ENCODE measurements at places on chromosomes 3 and 15.
A peak's percentile ranks its signal among the peaks of the same experiment; 100 is the strongest.

DNA sequence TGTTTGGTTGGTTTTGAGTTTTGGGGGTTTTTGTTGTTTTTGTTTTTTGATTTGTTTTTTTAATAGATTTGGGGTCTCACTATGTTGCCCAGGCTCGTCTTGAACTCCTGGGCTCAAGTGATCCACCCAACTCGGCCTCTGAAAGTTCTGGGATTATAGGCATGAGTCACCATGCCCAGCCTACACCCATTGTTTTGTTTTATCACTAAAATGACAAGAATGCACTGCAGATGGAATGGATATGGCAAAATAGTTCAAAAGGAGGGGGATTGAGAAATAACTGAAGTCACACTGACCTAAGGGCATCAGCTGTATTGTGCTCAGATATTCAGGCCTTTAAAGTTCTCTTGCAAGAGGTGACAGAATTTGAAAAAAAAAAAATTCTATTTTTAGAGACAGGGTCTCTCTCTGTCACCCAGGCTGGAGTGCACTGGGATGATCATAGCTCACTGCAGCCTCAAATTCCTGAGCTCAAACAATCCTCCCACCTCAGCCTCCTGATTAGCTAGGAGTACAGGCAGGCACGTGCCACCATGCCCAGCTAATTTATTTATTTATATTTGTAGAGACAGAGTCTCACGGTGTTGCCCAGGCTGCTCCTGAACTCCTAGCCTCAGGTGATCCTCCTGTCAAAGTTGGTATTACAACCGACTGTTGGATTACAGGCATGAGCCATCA lies 4.4 kb upstream of the RASA2 start:
- DNase-seq: no peak

DNA sequence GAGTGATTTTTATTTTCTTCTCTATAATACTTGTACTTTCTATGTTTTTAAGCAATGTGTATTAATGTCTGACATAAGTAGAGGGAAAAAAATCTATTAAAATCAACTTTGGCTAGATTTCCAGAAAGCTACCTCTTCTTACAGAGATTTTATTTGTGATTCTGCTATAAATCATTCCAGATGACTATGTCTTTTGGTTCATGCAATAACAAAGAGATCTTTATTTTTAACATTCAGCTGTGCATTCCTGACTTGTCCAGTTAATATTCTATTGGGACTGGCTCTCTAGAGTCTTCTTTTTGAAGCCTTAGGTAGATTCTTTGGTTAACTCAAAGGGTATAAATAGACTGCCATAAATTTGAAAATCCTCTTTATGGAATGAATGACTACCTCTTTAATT lies 74.3 kb upstream of the ARPP21 start:
- no peak for DNase-seq

DNA sequence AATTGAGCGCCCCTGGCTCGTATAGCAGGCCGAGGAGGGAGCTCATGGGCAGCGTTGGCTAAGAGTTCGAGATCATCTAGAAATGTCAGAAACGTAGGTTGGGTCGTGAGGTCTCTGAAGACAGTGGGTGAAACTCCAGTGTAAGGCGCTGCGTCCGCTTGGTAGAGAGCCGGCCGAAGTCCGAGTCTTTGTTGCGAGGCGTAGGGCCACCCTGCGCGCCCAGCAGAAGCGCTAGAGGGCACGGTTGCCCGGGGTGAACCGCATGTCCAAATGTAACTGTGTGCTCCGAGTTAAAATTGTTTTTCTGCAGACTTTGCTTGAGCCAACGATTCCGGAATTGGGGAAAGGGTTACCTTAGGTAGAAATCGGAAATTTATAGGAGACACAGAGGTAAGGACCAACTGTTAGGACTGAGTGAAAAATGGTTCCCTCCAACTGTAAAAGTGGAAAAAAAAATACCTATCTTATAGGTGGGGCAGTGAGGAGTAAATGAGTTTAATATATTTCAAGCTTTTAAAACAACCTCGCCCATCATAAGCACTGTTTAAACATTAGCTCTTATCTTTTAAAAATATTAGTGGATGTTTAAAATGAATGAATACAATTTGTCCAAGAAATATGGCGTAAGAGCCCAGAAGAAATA lies 993 bp upstream of the SIAH2 start:
- peak; percentile 70 for DNase-seq

DNA sequence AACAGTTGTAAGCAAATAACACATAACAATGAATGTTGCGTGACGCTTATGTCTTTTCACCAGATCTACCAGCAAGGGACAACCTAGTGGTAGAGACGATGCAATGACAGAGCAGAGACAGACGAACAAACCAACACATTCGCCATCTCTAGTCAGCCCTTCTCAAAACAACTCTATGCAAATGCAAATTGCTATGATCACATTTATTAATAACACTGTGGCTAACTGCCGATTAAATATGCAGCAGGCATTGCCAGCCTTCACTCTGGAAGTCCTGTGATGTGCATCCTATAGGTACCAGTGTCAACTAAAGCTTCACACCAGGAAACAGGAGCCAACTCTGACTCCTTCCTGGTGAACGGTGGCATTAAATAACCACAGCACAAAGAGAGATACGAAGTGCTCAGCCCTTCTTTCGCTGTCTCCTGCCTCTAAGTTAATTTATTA lies 94.2 kb downstream of the FOXP1 start:
- no peak for DNase-seq

DNA sequence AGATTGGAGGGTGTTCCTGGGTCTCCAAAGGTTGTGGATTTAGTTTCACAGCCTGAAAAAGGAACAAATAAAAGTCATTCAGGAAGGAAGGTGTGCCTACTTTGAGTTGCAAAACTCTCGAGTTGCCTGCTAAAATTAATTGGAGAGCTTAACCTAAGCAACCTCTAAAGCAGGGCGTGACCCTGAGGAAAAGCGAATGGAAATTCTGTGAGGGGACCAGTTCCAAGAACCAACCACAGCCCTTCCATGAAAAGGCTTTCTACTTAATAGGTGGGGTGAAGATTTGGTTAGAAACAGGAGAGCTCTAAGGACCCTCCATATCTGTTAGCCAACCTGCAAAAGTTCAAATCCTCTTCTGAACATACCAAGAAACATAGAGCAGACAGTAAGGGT lies 1.5 kb downstream of the CD80 start:
- no peak for DNase-seq

DNA sequence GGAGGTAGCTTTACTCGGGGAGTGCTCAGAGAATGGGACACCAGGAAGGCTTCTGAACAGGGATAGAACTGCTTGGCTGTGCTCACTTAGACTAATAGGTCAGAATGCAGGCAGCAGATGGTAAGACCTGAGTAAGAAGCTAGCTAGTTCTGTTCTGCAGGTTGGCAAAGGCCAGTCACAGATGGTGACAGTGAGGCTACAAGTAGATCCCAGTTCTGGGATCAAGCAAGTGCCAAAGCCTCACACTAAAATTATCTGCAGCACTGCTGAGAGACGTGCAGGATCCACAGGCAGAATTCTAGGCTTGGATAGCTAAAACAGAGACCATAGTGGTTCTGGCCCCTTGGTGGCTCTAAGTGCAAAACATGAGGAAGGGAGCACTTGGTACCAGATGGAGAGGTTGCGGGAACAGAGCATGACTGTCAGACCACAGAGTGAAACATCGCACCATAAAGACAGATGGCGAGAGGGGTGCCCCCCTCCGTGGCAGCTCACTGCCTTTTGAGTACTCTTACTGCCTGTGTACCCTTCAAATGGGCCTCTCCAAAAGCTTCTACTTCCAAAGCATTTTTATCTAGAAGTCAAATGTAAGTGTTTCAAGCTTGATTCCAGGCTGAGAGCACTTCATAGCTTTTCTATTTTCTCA lies 3.6 kb upstream of the GLCE start:
- no peak for DNase-seq

DNA sequence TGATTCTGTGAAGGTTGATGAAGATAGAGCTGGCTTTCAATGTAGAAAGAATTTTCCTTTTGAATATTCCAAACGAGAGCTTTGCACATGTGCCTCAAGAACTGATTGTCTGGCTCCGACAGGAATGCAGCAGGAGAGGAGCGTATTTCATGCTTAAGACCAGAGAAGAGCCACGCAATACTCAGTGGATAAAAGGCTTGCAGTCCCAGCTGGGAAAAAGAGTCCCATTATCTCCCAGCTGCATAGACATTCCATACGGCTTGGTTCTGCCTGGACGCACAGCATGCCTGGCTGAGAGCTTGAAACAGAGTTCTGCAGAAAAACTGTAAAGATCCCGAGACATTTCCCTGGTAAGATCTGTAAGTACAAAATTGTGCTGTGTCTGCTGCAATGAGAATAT lies at the start of gene CNTN6:
Gene CNTN6, plus strand, starts transcription at position 254 of the 400 bp plus-strand sequence. CDS start 54,985 bp downstream, outside the sequence.
- DNase-seq: no peak

GRCh38 chr3:46853441-46854415 lies 9.5 kb downstream of the MYL3 start:
- DNase-seq: no peak

DNA sequence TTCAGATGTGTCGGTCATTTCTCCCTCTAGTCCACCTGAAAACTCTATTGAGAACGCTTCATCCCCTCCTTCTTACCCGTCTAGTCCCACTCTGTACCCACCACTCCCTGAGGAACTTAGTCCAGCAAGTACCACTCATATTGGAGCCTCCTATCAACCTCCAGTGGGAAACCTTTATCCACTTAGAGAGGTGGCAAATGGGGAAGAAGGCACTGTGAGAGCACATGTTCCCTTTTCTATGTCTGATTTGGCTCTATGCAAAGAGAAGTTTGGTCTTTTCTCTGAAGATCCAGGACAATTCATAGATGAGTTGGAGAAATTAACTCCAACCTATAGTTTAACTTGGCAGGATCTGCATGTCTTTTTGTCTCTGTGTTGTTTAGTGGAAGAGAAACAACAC lies 17.0 kb upstream of the RPN1 start:
- DNase-seq: no peak

DNA sequence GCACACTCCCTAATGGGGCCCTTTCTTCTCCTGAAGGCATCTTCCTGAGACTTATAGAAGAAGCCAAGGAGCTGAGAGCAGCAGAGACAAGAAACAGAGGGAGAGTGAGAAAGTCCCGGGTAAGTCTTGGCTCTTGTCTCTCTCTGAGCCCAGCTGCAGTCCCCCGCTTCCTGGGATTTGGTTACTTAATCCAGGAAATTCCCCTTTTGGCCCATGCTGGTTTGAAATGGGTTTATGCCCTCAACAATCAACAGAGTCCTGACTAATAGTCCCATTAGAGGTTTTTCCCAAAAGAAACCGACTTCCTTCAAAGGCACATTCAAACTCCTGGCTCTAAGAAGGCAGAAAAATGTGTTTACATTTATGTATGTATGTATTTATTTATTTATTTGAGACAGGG lies 22.0 kb downstream of the TMEM158 start:
- no peak for DNase-seq

- DNase-seq: no peak
Observed at GRCh38 chr3:144413068-144413467, 441.4 kb downstream of the DIPK2A start.

DNA sequence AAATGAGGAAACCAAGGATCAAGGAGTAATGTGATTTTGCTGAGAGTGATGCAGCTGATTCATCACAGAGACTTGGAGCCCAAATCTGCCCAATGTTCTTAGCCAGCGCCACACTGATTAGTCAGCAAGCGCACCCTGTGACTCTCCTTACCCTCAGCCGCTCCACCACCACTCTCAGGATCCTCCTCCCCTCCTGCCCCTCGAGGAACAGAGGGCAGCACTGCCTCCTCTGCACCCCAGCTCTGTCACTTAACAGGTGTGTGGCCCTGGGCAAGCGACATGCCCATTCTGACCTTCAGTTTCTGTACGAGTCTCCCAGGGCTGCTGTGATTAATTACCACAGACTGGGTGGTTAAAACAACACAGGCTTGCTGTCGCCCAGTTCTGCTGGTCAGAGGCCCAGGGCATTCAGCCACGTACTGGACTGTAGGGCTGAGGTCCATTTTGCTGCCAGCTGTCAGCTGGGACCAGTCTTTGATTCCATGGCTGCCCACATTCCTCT lies 36.1 kb upstream of the HRH1 start:
- DNase-seq: no peak

DNA sequence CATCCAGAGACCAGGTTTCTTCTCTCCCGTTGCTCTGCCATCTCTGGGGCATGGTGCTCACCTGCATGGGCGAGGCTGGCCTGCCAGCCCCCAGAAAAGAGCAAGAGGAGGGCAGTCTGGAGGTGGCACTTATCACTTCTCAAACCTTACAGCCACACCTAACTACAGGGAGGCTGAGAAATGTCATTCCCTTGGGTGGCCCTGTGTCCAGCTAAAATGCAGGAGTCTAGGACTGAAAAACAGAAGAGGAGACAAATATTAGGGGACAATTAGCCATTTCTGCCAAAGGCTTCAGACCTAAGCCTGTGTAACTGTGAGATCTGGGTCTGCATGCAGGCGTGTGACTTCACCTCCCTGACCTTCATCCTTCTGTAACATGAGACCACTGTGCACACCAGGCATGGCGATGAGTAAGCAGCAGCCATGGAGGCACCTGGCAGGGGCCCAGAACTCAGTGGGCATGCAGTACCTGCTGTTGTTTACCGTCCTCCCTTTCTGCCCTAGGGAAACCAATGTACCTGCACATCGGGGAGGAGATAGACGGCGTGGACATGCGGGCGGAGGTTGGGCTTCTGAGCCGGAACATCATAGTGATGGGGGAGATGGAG lies 83.4 kb downstream of the MESD start:
- peak; percentile 45 for DNase-seq

GRCh38 chr3:175207361-175207760 lies 348.2 kb downstream of the NAALADL2 start:
- DNase-seq: no peak

DNA sequence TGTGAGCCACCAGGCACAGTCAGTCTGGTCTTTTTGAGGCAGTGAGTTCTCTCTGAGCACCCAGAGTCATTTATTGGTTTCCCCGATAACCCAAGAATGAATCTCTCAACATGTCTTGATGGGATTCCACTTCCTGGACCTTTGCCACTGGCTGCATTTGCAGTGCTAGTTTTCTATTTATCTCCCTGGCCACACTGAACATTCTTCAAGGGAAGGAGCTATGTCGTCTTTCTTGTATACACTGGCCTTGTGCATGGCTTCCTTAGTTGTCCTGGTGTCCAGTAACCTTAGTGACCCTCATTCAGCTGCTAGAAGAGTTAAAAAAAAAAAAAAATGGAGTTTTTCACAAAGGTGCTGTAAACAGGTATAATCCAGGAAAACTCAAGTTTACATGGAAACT lies 64.9 kb upstream of the CMTM7 start:
- no peak for DNase-seq

DNA sequence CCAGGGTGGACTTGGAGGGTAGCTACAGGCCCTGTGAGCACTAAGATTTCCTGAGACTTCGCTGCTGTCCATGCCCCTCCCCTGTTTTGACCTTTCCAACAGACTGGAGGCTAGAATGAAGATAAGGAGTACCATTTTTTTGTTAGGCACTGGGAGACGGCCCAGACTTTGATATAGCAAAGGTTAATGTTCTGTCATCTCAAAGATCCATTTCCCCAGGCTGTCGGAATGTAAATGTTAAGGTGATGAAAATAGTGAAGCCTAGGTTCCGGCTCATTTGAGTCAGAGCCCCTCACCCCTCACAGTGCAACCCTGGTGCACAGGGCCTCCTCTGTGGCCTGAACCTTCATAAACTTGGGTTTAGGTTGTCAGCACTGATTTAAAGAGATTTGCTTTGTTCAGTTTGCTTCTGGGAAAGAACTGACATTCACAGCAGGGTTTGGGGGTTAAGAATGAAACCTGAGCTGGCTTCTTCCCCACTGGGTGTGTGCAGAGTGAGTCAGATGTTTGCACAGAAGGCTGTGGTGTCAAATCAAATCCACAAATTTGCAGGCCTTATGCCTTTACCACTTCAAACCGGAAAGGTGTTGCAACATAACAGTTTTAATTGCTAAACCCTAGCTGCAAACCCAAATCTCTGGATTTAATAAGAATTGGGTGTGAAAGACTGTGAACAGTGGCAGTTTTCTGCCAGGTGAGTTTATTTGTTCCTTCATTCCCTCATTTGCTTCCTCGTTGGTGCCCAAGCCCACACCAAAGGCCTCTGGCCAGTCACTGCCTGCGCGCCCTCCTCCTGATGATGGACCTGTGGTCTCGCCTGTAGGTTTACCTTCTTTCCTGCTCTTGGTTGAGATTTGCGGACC lies 20.6 kb upstream of the KCTD6 start:
- peak; percentile 2 for DNase-seq

Measured in NCI-H1105 treated with DMSO at 0.1 percent for 48 hours (cell line).